ENCODE measurements at places on chromosomes 3 and 15.
A peak's percentile ranks its signal among the peaks of the same experiment; 100 is the strongest.

DNA sequence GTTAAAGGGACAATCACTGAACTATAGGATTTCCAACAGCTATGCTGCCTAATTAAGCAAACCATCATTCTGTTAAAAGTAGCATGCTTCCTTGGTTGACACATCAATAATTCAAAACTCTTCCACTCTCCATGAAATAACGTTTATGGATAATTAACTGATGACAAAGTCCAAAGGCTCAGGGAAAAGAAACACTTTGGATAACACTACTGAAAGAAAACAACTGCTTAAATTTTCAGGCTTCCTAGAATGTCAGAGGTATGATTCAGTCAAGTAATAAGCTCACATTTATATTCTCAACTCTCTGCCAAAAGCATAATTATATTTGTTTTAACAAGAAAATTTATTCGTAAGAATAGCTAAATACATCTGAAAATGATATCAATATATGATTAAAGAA lies 49.6 kb downstream of the WDR72 start:
- DNase-seq, result no peak

DNA sequence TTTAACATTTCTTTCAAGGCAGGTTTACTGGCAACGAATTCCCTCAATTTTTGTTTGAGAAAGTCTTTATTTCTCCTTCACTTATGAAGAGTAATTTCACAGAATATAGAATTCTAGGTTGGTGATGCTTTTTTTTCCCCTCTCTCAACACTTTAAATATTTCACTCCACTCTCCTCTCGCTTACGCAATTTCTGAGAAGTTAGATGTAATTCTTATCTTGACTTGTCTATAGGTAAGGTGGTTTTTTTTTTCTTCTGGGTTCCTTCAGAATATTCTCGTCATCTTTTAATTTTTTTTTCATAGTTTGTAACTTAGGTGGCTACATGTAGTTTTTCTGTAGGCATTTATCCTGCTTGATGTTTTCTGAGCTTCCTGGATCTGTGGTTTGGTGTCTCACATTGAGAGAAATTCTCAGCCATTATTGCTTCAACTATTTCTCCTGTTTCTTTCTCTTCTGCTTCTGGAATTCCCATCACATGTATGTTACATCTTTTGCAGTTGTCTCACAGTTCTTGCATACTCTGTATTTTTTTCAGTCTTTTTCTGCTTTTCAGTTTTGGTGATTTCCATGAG lies 189.4 kb upstream of the GOLGA6L4 start:
- DNase-seq, result no peak

DNA sequence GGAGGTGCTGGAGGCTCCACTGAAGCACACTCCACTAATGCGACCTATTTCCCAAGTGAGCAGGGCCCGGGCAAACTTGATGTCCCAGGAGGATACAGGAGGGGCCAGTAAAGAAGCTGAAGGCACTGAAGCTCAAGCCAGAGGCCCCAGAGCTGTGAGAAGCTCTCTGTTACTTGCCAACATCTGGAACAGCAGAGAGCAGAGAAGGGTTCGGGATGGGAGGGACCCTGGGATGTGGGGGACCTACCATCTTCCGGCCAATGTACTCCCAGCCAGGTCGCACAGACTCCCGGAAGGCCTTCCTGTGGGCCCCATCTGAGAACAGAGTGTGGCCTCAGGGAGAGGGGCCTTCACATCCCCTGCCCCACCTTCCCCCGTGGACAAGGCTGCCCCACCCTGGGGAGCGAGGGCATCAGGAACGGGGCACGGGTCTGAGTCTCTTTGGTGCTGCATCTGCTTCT lies 3.1 kb downstream of the HHATL start:
- no peak for DNase-seq

DNA sequence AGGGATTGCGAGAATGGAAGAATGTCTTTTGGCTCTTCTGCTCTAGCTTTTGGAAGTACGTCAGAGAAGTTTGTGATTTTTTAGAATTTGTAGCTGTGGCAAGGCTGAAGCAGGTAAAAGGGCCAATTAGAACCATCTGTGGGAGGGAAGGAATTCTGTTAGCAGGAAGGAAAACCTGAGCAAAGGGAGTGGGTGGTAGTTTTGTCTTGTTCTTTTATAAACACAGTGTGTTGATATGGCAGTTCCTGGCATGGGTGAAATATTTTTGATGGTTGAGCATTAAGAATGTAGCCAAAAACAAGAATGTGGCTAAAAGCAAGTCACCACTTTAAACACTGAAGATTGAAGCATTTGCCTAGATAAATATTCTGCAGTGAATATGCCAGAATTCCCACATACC lies 23.8 kb downstream of the DAG1 start:
- no peak for DNase-seq

DNA sequence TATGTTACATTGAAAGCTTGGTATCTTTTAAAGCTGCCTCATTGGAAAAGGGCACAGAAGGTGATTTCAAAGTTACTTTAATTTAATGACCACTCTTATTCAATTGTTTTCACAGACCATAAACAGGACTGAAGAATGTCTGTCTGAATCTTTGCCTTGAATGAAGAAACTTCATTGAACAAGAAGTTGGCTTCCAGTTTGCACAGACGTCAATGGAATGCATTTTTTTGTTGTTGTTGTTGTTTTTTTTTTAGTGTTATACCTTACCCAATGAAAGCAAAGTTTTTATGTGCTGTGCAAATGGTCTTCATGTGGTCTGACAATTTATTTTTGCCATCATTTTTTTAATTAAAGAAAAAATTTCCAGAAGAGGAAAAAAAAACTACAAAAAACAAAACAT lies 602.7 kb upstream of the TGFBR2 start:
- DNase-seq, result no peak

DNA sequence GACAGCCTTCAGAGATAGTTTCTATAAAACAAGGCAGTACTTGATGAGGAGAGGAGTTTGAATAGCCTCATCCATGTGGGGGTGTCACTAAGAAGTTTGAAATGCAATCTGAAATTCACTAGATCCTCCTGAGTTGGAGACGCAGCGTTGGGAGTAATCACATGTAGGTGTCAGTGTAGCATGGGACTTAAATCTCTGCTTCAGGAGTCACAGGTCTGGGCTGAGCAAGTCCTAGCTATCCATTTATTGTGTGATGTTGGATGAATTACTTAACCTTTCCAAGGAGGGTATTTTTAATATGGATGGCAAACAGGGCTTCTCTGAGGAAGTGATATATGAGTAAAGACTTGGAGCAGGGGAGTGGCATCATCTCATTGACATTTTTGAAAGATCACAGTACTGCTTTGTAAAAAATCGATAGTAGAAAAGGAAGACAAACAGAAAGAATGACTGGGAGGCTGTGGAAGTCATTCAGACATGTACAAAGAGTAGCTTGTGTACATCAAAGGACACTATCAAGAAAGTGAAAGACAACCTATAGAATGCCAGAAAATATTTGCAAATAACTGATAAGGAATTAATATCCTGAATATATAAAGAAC lies 17.1 kb downstream of the CP start:
- DNase-seq, result no peak

DNA sequence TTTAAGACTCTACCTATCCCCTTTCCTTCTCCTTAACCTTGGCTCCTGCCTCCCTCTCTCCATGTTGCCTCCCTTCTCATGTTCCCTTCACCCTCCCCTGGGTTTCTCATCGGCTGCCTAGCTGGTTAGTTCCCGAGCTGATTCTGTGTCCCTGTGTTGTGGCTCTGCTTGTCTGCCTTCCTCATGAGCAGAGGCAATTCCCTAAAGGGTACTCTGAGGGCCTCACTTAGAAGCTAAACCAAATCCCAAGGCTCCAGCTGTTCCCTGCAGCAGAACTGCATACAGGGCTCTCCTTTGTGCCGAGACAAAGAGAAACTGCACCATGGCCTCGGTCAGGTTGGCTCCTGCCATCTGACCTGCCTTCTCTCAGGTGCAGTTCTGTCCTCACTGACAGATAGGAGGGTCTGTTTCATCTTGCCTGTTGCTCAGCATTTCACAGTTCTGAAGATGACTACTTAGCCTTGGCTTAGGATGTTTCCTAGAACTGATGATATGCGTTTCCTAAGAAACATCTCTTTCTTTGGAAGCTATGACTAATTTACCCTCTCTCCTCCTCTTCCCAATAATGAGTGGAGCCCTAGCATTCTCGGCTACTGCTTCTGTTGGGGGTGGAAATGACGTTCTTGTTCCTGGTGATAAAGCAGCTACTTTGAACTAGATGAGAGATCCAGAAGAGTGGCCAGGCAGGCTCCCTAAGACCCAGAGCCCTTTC lies 27.1 kb downstream of the DUOX1 start:
- no peak for DNase-seq

DNA sequence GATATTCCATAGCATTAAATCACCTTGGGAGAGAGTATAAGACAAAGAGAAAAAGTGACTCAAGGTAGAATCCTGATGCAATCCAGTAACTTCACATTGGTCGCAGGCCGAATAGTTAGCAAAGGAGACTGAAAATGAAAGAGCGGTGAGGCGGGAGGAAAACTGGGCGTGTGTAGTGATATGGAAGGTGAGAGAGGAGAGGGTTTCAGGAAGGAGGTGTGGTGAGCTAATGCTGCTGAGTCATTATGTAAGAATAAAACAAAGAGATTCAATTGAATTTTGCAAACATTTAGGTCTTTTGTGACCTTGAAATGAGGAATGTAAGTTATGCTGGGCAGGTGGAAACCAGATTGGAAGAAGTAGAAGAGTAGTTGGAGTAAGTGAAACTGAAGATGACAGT lies 235.3 kb downstream of the C3orf38 start:
- no peak for DNase-seq

GRCh38 chr15:80179935-80180334 lies 27.1 kb downstream of the FAH start:
- DNase-seq, result no peak

- no peak for DNase-seq
Observed at GRCh38 chr3:181534781-181535221, 176.9 kb upstream of the SOX2 start.

GRCh38 chr15:85955501-85956391 lies 123.9 kb upstream of the AGBL1 start:
- DNase-seq, result no peak

DNA sequence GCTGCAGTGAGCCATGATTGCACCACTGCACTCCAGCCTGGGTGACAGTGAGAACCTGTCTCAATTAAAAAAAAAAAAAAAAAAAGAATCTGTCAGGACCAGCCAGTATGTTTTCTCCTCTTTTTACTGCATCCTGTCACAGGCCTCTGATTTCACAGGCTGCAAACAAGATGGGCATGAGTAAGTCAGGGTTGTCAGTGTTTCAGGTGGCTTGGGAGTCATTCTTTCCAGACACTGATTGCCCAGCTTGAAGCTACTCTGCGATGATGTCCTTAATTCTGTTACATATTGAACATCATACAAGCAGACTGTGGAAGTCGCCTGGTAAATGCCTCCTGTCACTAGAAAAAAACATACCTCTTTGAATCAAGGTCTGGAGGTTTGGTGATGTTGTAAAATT lies 18.8 kb downstream of the DIS3L start:
- DNase-seq, result no peak

DNA sequence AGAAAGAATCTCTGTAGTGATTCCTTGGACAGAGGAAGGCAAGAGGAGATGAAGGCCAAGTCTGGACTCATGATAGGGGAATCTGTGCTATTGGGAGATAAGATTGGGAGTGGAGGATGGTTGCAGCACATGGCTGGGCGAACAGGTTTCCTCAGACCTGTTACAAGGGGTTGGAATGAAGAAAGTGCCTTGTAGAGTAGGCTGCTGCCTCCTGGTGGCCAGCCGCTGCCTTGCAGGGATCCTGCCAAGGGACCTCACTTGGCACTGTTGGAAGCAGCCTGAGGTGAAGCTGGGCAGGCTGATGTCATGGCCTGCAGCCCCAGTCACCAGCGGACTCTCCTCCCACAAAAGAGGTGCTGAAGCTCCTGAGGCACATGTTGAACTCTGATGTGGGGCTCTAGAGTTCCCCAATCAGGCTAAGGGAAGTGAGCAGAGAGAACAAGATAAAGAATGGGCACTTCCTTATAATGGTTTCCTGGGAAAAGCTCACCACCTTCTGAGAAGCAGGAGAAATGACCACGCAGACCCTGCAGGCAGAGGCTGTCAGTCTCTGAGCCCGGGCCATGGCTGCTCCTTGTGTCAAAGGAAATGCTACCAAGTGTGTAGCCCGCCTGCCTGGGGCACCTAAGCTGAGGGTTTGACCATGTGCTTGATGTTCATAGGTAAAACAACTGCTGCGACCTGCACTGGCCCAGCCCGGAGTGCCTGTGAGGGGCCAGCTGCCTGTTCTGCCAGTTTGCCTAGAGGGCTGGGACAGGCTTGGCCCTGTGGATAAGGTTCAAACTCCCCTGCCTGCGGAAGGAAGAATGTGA lies 1.6 kb upstream of the TEX264 start:
- DNase-seq, result no peak

GRCh38 chr3:188185717-188186251 lies 31.8 kb downstream of the LPP start:
- no peak for DNase-seq

- DNase-seq, result peak; percentile 40
Observed at GRCh38 chr15:75727851-75728715, 15.4 kb upstream of the CSPG4 start.

GRCh38 chr15:94602754-94603470 lies 371.6 kb downstream of the MCTP2 start:
- DNase-seq, result no peak

Measured in activated naive CD8-positive, alpha-beta T cell treated with anti-CD3 and anti-CD28 coated beads, Interleukin-2, amount 50 U/mL, for 16 hours (primary cell).